ENCODE measurements at places on chromosomes 5 and 9.

DNA sequence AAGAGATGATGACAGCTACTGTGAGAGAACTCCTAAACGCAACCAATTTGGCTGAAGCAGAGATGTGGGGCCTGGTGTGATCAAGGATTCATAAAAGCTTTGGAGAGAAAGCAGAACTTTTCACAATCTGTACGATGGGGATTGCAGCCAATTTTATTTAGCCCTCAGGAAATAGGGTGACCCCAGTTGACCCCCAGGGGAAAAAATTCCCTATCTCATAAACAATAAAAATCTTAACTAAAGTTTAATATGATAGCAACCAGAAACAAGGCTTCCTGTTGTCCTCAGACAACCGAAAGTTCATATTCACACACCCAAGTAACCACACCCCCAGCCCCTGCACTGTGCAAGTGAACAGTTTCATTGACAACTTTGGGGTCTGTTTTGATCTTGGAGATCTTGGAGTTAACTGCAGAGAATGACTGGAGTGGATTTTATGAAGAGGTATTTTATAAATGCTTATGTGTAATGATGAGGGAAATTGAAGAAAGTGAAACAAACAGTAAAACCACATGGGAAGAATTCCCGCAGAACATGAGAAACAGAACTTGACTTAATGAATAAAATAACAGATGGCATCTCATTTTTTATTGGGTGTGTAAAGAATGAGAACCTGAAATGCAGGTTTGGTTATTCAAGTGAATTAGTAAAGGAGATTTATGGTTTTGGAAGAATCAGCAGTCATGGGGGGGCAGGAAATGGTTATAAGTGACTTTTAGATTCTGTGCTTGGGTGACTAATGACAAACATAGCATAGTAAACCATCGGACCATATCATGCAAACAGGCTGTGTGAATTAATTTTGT is 94.5 kb downstream of the PDE4D start:
- DNase-seq, result peak; percentile 36

GRCh38 chr5:52283221-52283620 is 504.5 kb upstream of the ITGA1 start:
- DNase-seq, result no peak

GRCh38 chr5:143433670-143434069 is 30.2 kb upstream of the NR3C1 start:
- no peak for DNase-seq

DNA sequence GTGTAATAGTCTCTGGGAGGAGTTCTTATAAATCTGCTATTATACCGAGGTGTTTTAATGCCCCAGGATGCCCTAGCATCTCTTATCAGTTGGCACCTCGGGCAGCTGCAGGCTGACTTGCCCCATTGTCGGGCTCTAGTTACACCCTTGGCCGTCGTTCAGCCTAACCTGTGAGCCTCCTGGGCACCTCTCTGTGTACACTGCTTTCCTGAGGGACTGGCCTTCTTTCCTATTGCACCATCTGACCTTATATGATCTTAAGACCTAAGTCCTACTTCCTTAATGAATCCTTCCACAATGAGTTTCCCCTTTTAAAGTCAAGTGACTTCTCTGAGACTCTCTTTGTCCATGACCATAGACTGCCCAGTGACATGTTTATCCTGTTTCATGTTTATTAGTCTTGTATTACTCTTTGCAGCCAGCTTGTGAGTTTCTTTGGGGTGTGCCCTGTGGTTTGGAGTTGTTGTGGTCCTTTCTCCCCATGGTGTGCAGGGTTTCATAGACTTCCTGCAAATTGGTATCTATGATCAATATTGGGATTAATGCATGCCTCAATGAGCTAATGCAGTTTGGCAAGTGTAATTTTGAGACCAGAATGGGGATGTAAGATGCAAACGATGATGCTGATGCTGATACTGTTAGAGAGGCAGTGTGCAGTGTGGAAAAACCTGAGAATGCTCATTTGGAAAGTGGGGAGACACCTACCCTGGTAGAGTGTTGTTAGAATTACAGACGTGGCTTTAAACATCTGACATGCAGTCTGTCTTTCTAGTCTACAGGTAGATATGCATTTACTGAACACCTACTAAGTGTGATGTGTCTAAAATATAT is 4.9 kb downstream of the DAPK1 start:
- no peak for DNase-seq

DNA sequence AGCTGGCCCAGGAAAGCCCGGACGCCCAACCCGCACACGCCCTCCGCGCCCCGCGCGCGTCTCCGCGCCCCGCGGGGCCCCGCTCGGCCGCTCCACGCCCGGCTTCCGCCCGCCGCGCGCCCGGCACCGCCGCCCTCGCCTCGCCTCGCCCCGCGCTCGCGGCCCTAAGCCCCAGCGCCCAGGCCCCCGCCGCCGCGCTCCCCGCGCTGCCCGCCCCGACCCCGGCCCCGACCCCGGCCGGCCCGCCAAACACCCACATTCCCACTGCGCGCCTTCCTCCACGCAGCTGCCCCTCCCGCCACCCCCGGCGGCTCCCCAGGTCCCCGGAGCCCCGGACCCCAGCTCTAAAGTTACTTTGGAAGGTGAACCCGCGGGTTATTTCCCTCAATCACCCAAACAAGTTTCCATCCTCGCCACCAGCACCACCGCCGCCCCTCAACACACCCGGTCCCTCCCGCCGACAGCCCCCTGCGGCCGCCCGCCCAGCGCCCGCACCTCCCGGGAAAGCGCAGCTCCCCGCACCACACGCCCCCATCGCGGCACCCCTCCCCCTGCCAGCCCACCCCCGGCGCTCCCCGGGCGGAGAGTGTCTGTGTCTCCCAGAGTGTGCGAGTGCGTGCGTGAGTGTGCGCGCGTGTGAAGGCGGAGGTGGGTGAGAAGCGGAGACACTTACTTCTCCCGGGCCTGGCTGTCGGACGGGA is 439 bp downstream of the SSBP2 start:
- peak; percentile 48 for DNase-seq

- no peak for DNase-seq
Measured at GRCh38 chr5:175813943-175814630, 57.3 kb upstream of the CPLX2 start.

DNA sequence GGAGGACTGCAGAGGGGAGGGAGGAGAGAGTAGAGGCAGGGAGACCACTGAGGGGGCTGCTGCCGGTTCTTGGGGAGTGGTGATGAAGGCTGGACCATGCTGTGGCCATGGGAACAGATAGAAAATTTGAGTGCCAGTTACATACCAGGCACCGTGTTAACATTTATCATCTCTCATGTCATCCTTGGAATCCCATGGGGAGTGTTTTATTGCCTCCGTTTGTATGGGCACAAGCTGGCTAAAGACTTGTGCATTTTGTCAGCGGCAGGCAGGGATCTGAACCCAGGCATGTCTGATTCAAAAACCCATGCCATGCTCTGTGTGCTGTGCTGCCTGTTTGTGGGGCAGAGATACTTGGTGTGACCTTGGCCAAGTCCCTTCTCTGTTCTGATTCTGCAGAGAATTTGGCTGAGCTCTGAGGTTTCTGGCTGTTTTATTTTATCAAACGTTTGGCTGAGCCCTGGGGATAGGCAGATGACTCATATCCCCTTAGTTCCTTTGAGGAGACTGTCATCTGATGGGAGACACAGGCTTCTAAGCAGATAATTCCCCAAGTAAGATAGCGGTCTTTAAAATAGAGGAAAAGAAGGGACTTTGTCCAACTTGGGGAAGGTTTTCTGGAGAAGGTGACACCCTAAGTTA is 22.2 kb downstream of the COL27A1 start:
- no peak for DNase-seq

DNA sequence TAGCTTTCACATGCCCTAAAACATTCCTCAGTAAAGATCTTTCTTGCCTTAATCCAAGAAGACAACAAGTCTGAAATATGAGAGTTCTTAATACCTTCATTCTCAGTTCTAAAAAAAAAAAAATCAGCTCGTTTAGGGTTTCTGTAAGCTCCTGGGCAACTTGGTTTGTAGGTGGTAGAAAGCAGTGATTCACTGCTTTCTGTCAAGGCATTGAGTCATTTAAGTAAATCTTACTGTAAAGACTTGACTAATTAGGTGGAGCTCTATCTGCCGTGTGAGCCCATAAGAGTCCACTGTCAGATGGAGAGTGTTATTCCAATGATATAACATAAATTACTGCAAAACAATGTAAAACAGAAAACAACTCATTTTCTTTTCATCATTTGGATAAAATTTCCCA is 56.1 kb upstream of the MAST4 start:
- no peak for DNase-seq

GRCh38 chr5:178234750-178235587 is 2.4 kb upstream of the PHYKPL start:
- DNase-seq, result peak; percentile 84

GRCh38 chr5:152269533-152269932 is 135.5 kb downstream of the NMUR2 start:
- DNase-seq, result no peak

GRCh38 chr9:24939109-24939850 is 393.6 kb upstream of the IZUMO3 start:
- no peak for DNase-seq

DNA sequence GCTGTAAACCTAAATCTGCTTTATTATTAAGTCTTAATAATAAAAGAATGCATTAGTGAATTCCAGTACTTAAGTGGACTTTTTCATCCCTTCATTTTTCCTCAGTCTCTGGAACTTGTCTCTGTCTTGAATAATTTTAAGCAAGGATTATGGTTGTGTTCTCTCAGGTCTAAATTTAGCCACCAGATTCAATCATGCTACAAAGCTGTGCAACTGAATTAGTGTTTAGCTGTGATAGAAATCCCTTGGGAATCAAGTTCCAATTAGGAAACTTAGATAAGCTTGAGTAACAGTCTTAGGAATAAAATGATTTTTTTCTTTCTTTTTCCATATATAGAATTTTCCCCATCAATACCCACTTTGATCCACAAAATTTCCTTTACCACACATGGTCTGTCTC is 104.3 kb downstream of the PLPPR1 start:
- no peak for DNase-seq

DNA sequence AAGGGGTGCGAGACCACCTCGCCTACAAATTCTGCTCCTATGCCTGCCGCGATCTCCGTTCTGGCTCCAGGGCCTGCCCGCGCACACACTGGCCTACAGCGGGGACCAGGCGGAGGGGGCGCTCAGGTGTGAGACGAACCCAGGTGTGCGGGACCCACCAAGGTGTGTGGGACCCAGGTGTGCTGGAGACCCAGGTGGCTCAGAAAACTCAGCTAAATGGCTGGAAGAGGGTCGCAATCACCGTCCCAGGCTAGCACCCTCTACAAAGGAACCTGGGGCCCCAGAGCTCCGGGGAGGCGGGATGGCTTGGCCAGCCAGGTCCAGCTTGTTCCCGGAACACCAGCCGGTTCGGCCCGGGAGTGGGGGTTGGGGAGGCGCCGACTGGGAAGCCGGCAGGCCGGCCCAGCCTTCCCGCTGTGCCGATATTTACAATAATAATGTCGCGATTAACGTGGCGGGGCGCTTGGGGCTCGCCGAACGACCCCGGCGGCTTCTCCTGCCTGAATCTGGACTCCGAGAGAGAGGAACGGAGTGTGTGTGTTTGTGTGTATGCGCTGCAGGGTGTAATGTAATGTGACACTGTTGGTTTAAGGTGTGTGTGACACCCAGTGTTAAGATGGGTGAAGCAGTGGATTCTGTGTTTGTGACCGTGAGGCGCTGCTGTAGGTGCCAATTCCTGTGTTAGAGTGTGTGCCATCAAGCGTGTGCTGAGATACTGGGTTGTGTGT is 1.4 kb downstream of the PCDH1 start:
- DNase-seq, result no peak

DNA sequence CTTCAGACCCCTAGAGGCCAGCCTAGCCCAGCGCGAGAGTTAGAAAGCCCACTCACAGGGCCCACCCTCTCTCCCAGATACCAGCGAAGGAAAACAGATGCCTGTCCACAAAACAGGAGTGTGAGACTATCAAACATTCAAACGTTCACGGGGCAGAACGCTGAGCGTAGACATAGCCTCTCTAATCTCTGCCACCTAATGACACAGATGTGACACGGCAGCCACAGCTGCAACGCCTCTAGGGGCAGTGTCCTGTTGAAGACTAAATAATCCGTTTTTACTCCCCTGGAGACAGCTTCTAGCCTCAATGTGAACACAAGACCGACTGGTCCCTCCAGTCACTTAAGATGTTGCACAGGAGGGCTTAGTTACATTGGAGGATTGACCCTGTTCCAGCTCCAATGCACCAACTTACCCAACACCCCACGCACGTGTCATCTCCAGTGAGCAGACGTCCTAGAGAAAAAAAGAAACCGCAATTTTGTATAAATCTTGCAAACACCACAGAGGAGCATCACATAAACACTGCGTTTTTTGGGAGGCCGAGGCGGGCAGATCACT is 14.3 kb downstream of the DIPK1B start:
- peak; percentile 81 for DNase-seq

DNA sequence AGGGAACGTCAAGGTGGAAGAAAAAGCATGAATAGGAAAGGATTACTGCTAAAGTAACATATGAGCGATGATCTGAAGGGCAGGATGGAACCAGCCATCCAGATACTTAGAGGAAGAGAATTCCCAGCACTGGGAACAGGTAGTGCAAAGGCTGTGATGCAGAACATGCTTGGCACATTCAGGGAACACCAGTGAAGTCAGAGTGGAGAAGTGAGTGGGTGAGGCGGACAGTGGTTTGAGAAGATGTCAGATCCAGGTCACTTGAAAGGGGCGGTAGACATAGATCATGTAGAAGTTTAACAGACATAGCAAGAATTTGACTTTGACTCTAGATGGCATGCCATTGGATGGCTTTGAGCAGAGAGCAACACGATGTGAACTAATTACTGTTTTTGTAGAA is 374.2 kb downstream of the PDE4D start:
- DNase-seq, result no peak

GRCh38 chr5:143738417-143739401 is 73.3 kb upstream of the HMHB1 start:
- DNase-seq, result no peak

GRCh38 chr9:134057751-134058701 is 9.8 kb downstream of the BRD3 start:
- no peak for DNase-seq

DNA sequence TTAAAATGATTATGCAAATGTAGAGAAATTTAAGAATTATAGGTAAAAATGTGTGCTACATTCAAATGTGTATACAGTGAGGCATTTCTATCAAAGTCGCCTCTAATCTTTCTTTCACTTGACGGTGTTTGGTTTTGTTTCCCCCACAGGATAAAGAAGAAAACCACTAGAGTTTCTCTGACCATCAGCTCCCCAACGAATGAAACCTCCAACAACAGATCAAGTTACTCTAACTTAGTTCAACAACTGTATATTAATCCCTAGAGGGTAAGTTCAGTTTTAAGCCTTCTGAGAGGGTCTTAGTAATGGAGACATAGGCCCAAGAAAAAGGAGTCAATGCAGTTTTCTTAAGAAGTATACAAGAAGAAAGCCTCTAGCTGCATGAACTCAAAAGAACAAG is 11.5 kb upstream of the MYOT start:
- DNase-seq, result peak; percentile 31

Data from GM13976 (cell line).